ENCODE measurements at places on chromosomes 6 and 20. TPM values are rescaled to one million over a fixed set of nuclear protein-coding genes. Genes with fewer than 3 reads are reported as not detected.

The SNAP91 gene
- not detected for total RNA-seq

The PDCD2 gene
- 57.1 TPM for total RNA-seq

The FAM217A gene
- total RNA-seq = not detected

The PXDC1 gene
- total RNA-seq = 0.27 TPM

The SFTA2 gene
- total RNA-seq = not detected

The LBP gene
- total RNA-seq = not detected

The NKAIN4 gene
- not detected for total RNA-seq

The MBOAT1 gene
- 18.5 TPM for total RNA-seq

The C6orf132 gene
- total RNA-seq = not detected

The LST1 gene
- 10.3 TPM for total RNA-seq

- H3K27me3 ChIP-seq = no peaks in the 10 kb centered on the region
- H3K4me3 ChIP-seq = no peak overlapping the region
- no peak for DNase-seq
- H3K27ac ChIP-seq = no peak overlapping the region
These were observed 146.5 kb downstream of the EPHA7 start for GRCh38 chr6:93272896-93273295.

DNA sequence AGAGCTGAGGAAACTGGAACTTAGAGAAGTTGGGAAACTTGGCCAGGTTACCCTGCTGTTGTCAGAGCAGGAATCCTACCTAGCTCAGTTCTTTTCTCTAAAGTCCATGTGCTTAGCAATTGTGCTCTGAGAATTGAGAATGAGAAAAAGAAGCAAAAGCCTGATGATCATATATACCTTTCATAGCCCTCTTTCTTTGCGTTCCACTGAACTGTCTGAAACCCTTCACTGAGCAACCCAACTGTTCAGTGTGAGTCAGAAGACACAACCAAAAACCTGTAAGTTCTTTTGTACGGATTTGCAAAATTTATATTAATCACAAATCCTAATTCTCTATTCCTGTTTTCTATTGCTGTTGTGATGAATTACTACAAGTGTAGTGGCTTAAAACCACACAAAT lies 80.6 kb downstream of the PHF3 start:
- no peak overlapping the region for H3K4me3 ChIP-seq
- no peak for DNase-seq
- H3K27me3 ChIP-seq = no peaks in the 10 kb centered on the region
- no peaks in the 10 kb centered on the region for H3K4me1 ChIP-seq
- peaks cover 24% of the 10 kb centered on the region for H3K36me3 ChIP-seq
- no peak overlapping the region for H3K27ac ChIP-seq

DNA sequence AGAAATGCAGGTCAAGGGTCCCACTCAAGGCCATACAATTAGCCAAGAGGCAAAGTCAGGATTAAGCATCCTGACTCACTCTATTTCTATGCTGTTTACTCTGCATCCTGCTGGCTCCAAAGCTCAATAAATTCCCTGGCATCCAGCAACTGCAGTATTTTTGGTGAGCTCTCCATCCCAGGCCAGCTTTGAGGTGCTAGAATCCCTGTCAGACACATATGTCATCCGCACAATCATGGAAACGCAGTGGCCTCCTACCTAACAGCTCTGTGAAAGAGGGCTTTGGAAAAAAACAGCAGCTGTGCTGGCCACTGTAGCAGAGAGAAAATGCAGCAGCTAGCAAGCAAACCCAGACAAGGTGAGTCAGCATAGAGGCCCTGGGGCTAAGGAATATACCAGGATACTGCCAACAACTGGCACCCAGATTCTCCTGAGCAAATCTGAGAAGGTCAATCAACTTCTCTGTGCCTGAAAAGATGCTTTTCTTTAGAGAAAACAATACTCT lies 58.4 kb downstream of the ANKEF1 start:
- H3K36me3 ChIP-seq = no peaks in the 10 kb centered on the region
- H3K4me1 ChIP-seq = no peaks in the 10 kb centered on the region

DNA sequence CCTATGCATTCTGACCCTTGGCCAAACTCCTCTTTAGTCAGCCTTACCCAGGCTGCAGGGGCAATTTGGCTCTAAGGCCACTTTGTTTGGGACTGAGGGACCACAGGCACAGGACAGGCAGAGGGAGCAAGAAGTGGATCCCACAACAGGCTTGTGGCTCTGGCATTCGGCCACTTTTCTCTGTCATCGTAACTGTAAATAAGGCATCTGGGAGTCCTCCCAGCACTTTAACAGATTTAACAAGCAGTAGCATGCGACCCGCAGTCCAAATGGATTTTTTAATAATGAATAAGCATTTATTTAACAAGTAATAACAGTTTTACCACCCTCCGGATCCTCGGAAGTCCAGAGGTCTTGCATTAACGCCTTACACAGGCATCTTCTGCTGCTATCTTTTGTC lies 16.1 kb upstream of the CDH22 start:
- no peaks in the 10 kb centered on the region for H3K36me3 ChIP-seq
- H3K4me1 ChIP-seq = no peaks in the 10 kb centered on the region
- no peak for DNase-seq
- peaks cover 7% of the 10 kb centered on the region for H3K27me3 ChIP-seq
- no peak overlapping the region for H3K27ac ChIP-seq

GRCh38 chr6:2448826-2449571 lies 203.6 kb upstream of the GMDS start:
- no peaks in the 10 kb centered on the region for H3K36me3 ChIP-seq
- H3K27ac ChIP-seq = no peak overlapping the region
- H3K4me3 ChIP-seq = no peak overlapping the region
- peaks cover 4% of the 10 kb centered on the region for H3K4me1 ChIP-seq

DNA sequence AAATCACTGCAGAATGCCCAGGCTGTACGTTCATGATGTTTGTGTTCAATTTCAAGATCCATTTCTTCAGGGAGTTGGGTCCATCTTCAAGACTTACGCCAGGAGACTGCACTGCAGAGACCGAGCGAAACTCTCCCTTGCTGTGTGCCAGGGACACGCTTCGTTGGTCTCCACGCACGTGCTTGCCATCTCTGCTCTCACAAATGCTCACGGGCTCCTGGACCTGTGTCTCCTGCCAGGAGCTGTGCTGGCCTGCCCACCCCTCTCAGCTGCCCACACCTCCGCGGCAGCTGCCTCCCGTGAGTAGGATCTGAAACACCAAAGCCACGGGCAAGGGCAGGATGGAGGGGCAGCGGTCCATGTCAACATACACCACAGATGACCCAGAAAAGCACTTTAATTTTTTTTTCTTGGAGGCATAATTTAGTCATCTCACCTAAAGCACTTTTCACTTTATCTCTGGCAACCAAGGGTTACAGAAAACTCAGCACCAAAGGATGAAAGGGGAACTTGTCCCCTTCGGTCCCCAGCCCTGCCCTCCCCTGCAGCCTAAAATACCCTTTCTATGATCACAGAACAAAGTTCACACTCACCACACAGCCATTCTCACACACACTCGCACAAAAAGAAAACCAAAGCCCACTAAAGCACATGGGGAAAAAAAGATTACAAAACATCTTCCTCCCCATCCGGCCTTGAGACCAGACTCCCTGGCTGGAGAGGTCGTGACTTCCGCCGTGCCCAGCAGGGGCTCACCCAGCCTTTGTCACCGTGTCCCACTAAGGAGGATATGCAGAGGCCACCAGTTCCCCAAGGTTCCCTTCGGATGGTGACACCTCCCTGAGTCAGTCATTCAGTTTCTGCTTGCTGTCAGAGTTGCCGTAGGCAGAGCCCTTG lies 137.9 kb downstream of the AGPAT4 start:
- H3K27me3 ChIP-seq = no peaks in the 10 kb centered on the region
- no peak overlapping the region for H3K4me3 ChIP-seq
- H3K27ac ChIP-seq = no peak overlapping the region

- peaks cover 47% of the 10 kb centered on the region for H3K4me1 ChIP-seq
- no peaks in the 10 kb centered on the region for H3K36me3 ChIP-seq
- H3K27ac ChIP-seq = no peak overlapping the region
- peak; percentile 37 for DNase-seq
- no peak overlapping the region for H3K4me3 ChIP-seq
- no peaks in the 10 kb centered on the region for H3K27me3 ChIP-seq
These were observed 55.5 kb downstream of the PRDM1 start for GRCh38 chr6:106141441-106142237.

DNA sequence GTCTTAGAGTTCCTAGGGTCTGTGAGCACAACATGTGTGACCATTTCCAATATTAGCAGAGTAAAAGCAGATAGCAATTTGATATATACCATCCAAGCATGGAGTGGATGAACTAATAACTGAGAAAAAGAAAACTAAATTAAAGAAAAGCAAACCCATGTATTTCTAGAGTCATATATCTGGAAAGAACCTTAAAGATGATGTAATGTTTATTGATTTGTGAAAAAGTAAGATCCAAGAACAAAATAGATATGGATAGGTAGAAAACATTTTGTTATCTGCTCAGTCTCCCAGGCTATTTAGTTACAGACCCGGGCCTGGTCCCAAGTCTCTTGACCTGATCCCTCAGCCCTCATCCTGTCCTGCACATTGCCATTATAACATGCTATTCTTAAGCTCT lies 526.8 kb downstream of the EPM2A start:
- H3K36me3 ChIP-seq = no peaks in the 10 kb centered on the region
- no peak overlapping the region for H3K4me3 ChIP-seq
- peaks cover 2% of the 10 kb centered on the region for H3K4me1 ChIP-seq

DNA sequence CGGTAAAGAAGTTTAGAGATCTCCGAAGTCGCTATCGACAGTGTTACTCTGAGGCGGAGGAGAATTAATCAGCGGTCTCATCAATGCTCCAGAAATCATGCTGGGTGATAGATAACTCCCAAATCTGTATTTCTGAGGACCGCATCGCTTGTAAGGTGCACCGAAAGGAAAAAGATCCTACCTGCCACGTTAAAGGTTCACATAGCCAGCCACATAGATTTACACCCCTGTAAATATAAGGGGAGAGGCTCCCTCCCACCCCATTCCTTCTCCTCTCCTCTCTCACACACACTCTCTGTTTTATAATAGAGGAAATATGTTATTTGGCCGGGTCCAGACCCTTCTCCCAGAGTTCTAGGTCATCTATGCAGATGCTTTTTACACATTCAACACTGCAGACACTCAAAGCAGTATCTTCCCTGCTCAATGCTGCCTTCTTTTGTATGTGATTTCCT lies 620 bp upstream of the DEK start:
- peak overlapping the region; percentile 91 for H3K4me3 ChIP-seq
- H3K27me3 ChIP-seq = no peaks in the 10 kb centered on the region
- DNase-seq = no peak
- peaks cover 37% of the 10 kb centered on the region for H3K4me1 ChIP-seq
- H3K36me3 ChIP-seq = no peaks in the 10 kb centered on the region

DNA sequence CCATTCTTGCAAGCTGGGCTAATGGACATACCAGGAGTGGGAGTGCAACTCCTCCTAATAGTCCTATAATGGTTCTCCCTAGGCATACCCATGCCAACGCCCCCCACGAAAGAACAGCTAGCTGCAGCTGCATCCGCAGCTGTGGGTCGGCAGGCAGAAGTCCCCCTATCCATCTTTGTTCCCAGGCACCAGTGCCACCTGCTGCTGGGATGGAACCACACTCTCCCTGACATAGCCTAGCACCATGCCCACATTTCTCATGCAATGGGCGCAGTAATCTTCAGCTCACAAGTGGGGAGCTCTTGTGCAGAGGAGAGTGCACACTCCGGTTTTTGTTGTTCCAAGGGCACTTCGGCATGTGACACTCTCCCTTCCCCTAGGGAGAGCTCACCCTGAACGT lies 567.8 kb downstream of the GRIK2 start:
- H3K36me3 ChIP-seq = no peaks in the 10 kb centered on the region
- no peak overlapping the region for H3K27ac ChIP-seq
- DNase-seq = no peak
- H3K4me3 ChIP-seq = no peak overlapping the region
- no peaks in the 10 kb centered on the region for H3K4me1 ChIP-seq
- H3K27me3 ChIP-seq = no peaks in the 10 kb centered on the region

DNA sequence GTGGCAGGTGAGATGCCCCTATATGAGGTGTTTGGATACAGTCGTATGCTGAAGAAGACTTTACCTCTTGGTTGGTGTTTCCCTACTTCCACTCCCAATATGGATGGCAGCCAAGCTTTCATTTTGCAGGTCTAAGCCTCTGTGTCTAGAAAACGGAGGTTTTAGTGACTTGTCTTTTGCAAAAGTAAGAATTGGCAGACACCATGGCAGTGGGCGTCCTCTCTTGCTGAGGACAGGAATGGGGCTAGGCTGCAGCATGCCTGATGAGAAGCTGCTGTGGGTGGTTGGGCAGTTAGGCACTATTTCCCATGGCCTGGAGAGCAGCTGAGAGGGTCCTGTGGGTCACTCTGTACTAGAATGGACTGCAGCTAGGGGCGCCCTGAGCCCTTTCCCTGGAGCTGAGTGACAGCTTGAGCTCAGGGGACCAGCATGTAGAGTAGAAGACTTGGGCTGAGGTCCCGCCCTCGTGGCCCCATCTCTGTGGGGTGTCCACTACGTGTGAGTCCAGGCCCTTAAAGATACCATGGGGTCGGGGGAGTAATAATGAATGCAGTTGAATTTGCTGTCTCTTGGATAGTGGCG lies 127.4 kb downstream of the CDH26 start:
- no peak for DNase-seq
- H3K4me3 ChIP-seq = no peak overlapping the region
- H3K4me1 ChIP-seq = no peaks in the 10 kb centered on the region
- H3K27ac ChIP-seq = no peak overlapping the region
- H3K36me3 ChIP-seq = no peaks in the 10 kb centered on the region
- peaks cover 6% of the 10 kb centered on the region for H3K27me3 ChIP-seq

GRCh38 chr6:45576648-45577624 lies 199.2 kb upstream of the SUPT3H start:
- no peak overlapping the region for H3K4me3 ChIP-seq
- H3K36me3 ChIP-seq = no peaks in the 10 kb centered on the region
- H3K27me3 ChIP-seq = no peaks in the 10 kb centered on the region
- DNase-seq = no peak

GRCh38 chr20:36092398-36093024 lies 62.0 kb upstream of the EPB41L1 start:
- peak; percentile 37 for DNase-seq
- H3K27ac ChIP-seq = no peak overlapping the region
- no peaks in the 10 kb centered on the region for H3K36me3 ChIP-seq

DNA sequence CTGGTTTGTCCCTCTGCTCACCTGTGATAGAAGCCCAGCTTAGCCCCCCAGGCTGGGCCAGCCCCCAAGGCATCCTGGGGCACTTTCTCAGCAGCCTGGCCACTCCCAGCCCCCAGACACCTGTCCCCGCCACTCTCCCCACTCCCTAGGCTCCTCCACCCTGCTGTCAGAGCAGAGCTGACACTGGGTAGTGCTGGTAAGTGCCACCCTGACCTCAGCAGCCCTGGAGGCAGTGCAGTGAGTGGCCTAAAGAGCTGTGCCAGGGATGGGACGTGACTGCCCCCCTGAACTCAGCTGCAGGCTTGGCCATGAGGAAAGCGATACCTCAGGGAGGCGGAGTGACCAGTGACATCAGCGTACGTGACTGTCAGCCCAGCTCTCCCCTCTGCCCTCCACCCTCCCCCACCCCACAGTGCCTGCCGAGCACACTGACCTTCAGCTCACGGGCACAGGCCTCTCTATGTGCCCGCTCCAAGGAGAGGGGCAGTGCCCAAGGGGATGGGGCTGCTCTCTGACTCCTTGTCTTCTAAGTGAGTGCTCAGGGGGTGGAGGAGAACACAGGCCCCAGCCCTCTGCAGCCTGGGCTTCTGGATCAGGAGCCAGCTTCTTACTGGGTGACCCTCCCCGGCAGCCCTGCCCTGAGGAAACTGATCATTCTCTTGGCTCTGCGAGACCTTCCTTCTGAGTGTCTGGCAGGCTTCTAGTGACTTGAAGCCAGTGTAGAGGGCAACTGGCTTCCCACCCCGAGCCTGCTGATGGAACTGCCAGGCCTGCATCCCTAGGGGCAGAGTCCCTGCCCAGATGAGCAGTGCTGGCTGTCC lies 172.7 kb downstream of the MRPL14 start:
- DNase-seq = no peak
- no peaks in the 10 kb centered on the region for H3K36me3 ChIP-seq
- no peak overlapping the region for H3K27ac ChIP-seq
- no peak overlapping the region for H3K4me3 ChIP-seq
- peaks cover 8% of the 10 kb centered on the region for H3K27me3 ChIP-seq
